ENCODE measurements at places on chromosomes 5 and 9.

DNA sequence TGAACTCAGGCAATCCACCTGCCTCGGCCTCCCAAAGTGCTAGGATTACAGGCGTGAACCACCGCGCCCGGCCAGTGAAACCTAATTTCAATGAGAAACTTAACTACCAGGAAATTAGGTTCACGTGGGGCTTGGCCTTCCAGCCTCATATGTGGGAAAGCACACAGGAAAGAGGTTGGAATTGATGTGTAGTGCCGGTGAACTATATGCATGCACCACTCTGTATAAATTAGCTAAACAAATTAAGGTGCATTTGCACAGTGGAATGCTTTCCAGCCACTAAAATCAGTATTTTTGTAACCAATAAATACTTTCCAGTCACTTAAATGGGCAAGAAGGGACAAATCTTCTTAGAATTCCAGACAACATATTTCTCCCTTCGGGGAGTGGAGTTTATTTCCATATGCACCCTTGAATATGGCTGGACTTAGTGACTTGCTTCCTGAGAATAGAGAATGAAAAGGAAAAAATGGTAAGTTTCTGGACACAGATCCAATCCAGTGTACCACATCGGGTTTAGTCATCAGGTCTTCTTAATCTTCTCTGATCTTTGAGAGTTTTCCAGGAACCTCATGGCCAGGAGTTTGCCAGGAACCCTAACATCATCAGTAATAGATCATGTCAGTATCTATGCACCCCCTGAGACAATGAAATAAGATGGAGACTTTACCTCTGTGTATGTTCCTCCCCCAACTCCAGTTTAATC is 24.9 kb downstream of the ATOX1 start:
- no peak for DNase-seq

DNA sequence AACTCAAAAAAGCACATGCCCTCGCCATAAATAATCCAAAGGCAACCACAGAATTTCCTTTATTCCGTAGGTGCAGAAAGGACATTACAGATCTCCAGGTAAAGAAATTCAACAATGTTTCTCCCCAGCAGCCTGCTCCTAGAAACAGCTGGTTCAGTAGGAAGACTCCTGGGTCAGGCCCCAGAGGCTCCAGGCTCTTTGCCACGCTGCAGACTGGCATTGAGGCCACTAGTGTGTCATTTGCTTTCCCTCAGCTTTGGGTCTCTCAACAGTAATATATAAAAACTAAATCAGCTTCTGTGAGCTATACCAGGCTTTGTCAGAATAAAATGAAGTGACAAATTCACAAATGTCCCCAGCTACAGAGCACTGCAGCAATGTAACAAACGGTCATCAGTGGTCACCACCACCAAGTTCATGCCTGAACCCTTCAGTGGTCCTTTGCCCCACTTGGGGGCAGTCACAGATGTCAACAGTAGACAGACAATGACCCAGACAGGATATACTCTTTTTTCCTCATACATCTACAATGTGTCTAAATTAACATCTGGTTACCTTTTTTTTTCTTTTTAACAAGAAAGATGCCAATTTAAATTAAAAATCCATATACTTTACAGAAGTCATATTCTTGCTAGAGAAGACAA is 93.5 kb downstream of the MARCHF3 start:
- no peak for DNase-seq

GRCh38 chr9:27711241-27711640 is 138.0 kb upstream of the C9orf72 start:
- no peak for DNase-seq

DNA sequence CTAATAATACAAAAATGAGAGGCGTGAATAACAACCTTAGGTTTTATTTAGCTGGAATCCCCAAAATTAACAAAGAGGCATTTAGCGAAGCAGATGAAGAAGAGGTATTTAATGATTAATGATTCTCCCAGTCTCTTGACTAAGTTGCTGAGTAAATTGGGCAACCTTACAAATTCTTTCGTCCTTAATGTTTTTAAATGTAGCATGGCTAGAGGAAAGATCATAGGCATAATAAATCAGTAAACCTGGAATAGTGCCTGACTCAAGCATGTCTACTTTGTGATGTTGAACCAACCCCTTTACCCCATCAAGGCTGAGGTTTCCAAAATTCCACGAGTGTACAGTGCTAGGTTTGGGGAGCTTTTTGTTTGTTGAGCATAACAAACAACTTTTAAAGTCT is 7.9 kb downstream of the BHMT start:
- DNase-seq, result peak; percentile 21

GRCh38 chr5:76688836-76689235 is 27.1 kb upstream of the F2R start:
- DNase-seq, result peak; percentile 50

GRCh38 chr9:89430995-89431394 is 66.9 kb downstream of the SEMA4D start:
- DNase-seq, result no peak

DNA sequence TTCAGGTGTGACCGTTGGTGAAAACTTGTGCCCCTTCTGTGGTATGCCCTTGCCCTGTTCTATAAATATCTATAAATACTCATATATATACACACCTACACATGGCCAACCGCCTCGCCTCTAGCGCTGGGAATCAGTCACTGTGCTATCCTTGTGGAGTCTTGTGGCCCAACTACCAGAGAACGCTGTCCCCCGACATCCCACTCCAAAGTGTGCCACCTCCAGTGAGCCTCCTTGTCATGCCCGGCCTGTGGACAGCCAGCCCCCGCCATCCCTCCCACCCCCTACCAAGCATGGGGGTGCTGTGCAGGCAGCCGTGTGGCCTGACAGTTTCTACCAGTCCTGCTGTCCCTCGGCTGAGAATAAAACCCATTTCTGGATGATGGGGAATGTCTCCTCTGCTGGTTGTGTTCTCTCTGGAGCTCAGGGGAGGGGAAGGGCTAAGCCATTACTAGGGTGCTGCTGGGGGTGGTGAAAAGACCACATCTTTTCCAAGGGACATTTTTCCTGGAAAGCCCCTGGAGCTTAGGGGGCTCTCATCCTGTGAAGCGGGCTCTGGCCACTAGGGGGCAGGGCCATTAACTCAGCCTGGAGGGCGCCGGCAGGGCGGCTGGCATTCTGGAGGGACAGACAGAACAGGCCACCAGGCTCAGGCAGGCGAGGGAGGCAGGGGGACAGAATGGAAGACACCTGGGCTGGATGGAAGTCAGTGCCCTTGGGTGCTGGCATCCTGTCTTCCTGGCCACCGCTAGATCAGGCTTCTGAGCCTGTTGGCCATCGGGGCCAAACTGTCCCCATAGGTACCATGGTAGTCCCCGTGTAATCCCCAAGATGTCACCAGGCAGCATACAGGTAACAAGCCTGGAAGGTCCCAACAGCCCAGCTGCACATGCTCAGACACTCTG is 20.7 kb downstream of the GOLGA2 start:
- no peak for DNase-seq

DNA sequence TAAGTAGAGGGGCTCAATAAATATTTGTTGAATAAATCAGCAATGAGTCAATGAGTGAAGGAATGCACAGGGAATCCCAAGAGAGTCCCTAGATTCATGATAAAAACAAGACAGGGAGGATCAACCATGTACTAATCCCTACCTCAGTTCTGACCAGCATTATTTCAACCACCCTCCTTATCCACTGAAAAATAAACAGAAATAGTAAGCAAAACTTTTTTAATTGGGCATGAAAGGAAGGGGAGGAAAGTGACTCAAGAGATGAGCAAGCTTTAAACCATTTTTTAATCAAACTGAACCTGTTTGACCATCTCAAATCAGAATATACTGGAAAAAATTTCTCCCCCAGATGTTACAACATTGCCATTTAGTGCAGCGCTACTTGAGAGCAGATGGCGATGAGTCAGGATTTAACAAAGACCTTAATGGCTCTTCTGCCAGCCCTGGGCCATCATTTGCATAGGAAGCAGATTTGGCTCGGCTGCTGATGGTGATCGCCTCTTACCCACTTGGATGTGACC is 194.8 kb upstream of the SLC30A5 start:
- DNase-seq, result peak; percentile 50

GRCh38 chr5:110951373-110951791 is 120.1 kb upstream of the TSLP start:
- DNase-seq, result peak; percentile 4

DNA sequence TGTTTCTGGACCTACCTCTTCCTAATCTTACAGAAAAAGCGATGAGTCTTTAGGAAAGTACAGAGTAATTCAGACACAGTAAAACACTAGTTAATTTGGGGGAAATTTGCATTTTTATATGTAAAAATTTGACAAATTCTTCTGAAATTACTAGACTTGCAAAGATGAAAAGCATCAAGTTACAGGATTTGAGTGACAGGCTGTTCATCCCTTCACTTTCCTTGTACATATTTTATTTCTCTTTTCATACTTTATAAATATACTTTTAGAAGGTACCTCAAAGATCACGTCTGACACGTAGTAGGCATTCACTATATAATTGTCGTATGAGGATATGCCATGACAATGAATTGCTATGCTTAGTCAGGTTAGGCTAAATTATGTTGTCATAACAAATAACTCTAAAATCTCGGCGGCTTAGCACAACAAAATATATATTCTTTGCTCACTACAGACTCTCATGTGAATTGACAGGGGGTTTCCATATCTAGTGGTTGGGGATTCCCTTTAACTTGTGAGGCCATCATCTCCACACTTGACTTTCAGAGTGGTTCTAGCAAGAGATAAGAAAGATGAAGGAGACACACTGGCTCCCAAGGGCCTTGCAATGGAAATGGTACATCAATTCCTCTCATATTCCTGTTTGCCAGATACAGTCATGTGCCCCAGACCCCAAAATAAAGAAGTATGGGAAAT is 154.1 kb upstream of the TUT7 start:
- DNase-seq, result no peak

DNA sequence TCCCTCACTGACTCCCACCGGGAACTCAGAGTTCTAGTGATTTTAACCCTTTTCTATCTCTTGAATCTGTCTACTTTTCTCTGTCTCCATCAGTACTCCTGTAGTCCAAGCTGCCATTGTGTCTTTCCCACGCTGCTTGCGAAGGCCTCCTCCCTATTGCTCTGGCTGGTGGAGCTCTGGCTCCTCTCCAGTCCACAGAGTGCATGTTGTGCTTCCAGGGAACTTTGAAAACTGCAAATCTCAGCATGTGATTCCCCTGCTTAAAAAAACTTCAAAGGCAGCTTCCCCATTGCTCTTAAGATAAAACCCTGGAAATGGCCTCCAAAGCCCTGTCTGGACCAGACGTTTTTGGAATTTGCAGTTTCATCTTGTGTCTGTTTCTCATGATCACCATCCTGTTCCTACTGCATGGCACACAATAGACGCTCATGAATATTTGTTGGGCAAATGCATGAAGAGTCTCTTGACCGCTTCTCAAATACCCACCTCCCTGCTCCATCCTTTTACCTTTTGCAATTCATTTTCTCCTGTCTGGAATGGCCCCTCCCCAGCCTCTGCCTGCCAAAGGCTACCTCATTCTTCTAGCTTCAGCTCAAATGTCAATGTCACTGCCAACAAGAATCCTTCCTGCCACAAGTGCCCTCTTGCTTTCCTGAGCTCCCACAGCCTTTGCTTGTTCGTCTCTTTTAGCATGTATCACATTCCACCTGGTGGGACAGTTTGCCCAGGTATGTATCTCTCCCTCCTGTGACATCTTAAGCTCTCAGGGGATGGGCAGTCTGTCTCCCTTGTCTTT is 293.2 kb downstream of the ARHGAP26 start:
- DNase-seq, result no peak

GRCh38 chr5:5634817-5635216 is 212.3 kb downstream of the ICE1 start:
- DNase-seq, result no peak

- DNase-seq, result no peak
Observed at GRCh38 chr5:11898787-11899186, 5.5 kb downstream of the CTNND2 start.

DNA sequence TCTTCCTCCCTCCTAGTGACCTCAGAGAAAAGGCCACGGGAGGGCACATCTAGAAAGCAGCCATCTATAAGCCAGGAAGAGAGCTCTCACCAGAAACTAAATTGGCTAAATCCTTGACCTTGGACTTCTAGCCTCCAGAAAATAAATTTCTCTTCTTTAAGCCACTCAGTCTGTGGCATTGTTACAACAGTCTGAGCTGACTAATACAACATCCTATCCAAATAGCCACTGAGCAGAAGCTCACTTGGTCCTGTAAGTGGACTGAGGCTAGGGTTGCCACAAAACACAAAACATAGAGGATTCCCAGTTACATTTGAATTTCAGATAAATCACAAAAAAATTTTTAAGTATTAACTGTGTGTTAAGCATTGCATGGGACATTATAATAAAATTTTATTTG is 383.4 kb downstream of the MLLT3 start:
- no peak for DNase-seq

GRCh38 chr5:6574537-6575245 is 58.2 kb downstream of the NSUN2 start:
- DNase-seq, result no peak

DNA sequence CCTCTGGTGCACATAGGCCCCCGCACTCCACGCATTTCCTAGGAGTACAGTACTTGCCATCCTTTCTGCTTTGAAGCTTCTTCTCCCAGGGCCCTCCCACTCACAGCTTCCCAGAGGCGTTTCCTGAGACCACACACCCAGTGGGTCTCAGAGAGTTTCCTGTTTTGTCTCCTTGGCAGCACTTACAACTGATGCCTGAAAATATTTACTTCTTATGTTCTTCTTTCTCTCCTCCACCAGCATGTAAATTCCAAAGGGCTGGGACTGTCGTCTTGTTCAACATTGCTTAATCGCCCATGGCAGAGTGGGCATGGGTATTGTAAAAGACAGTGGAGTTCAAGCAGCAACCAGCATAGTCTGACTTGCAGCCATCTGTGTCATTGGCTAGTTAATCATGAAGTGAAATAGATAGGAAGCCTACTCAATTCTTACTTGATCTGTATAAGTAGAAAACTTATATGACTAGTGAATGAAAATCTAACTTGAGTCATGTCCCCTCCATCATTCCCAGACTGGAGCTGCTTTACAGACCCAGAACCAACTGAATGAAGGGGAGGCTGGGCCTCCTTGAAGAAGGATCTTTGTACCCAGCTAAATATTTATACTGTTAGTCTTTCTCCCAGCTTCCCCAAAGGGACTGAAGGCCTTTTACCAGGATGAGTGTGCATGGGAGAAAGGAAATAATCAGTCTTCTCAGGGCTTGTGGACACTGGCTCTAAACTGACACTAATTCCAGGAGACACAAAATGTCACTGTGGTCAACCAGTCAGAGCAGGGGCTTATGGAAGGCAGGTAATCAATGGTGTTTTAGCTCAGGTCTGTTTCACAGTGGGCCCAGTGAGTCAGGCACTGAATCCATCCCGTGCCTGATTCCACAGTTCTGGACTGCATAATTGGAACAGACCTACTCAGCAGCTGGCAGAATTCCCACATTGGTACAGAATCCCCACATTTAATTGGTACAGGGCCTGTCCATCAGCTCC is 116.4 kb downstream of the SV2C start:
- DNase-seq, result no peak

DNA sequence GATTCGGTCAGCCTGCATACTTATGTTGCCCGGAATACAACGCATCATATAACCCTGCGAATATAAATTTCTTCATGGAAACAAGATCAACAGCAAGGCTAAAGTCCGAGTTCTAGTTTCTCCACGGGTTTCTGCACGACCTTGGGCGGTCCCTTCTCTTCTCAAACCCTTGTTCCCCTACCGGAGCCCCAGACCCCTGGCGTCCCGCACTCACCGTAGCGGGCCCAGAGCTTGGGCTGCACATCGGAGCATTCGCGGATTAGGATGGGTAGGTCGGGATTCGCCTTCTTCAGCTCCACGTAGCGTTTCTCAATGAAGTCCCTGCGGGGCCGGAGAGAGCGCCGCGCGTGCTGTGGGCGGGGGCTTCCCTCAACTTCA is 399 bp downstream of the NDUFA2 start:
- no peak for DNase-seq
